ENCODE measurements at places on chromosomes 5 and 9.

DNA sequence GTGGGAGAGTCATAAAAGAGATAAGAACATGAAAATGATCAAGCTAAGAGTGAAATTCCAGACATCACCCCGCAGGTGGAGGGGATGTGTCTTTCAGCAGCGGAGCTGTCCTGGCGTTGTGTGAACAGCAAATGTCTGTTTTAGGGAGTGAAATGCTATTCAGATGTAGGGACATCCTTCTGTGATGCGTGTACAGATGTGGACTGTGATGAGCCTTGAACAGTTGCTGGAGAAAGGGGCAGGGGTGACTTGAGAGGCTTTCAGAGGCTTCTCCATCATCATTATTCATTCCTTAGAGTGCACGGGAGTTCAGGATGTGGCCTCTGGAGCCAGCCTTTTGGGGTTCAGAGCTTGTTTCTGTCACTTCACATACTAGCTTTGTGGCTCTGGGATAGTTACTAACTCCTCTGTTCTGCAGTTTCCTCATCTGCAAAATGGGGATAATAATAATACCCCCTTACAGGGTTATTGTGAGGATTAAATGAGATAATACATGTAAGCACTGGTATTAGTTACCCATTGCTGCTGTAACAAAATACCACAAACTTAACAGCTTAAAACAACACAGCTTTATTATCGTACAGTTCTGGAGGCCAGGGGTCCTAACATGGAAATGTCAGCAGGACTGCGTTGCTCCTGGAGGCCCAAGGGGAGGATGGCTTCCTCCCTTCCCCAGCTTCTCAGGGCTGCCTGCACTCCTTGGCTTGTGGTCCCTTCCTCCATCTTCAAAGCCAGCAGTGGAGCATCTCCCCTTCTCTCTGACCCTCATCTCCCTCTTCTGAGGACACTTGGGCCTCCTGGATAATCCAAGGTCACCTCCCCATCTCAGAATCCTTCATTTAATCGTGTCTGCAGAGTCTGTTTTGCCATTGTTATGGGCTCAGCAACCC is 9.4 kb downstream of the TRAF1 start:
- no peak for DNase-seq

DNA sequence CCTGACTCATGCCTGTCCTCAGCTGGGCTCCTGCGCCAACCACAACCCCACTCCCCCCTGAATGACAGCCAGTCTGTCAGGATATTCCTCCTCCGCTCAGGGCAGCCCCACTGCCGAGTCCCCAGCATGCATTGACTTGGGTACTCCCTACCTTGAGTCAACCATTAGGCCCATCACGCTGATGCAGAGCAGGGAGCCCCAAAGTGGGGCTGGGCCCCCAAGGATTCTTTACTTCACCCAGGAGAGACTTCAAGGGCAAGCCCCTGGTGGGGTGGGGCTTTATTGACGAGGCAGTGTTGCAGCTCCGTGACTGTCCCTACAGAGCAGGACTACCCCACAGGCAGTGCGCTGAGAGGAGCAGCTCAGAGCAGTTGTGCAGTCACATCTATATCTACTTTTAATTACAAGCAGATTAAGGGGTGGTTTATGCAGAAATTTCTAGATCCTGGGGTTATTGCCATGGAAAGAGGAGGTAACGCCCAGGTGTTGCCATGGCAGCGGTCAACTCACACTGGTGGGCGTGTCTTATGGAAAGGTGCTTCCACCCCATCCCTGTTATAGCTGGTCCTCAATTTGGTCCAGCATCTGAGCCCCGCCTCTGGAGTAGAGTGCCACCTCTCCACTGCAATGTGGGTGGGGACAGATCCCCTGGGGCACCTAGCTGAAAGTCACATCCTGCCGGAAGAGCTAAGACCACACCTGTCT is 32.1 kb upstream of the FCN1 start:
- DNase-seq = no peak

DNA sequence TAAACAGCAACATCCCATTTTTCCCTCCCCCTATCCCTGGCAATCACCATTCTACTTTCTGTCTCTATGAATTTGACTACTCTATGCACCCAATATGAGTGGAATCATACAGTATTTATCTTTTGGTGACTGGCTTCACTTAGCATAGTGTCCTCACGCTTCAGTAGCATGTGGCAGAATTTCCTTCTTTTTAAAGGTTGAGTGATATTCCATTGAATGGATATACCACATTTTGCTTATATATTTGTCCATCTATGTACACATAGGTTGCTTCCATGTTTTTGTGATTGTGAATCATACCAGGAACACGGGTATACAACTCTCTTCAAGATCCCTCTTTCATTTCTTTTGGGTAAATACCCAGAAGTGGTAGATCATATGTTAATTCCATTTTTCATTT is 69.9 kb downstream of the CERT1 start:
- no peak for DNase-seq

GRCh38 chr9:27110181-27110580 is 1.2 kb downstream of the TEK start:
- DNase-seq = no peak

DNA sequence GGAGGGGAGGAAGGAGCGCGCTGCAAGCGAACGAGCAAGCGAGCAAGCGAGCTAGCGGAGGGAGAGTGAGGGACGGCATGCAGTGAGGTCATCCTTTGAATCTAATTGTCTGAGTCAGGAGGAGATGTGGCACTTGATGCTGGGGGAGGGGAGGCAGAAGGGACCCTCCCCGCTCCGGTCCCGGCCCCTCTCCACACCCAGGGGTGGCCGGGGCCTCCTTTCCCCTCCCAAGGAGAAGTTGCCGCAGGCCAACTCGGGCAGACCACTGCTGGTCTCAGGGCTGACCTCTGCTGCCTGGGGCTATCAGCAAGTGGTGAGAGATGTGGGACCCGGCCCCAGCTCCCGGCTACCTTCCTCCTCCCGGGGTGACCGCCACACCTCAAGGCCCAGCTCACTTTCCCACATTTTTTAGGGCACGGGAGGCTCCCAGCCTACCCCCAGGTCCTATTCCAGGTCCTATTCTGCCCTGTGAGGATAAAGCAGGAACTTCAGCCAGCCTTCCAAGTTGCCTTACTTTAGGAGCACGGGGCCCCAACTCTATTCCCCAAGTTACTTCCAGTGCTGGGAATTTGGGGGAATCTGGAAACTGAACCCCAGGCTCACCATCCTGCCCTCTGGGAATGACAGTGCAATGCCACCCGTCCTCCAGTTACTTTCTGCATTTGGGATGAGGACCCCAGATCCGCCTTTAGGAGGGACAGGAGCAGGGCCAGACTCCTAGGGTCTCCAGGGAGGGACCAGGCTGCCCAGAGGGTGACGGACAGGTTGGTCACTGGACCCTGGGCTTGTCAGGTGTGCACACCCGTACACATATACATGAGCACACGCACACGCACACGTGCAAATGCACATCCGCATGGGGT is 11.1 kb downstream of the CNTFR start:
- no peak for DNase-seq

DNA sequence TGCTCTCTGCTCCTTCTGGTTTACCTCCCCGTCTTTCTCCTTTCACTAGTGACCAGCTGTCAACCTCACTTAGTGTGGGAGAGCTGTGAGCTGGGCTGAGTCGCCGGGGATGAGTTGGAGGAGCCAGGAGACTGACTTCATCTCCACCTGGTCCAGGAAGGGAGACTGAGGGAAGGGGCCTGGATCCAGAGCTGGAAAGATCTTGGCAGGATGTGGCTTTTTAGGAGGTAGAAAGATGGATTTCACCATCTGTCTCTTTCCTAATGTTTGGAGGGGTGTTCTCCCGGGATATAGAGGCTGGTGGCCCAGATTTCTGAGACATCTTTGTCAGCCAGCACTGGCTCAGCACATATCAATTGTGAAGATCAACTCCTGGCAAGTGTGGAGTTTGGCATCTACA is 37.1 kb upstream of the TNC start:
- no peak for DNase-seq

GRCh38 chr5:6592601-6593000 is 40.2 kb downstream of the NSUN2 start:
- DNase-seq = no peak

GRCh38 chr5:8457187-8458037 is 588.5 kb downstream of the MTRR start:
- DNase-seq = peak; percentile 87

DNA sequence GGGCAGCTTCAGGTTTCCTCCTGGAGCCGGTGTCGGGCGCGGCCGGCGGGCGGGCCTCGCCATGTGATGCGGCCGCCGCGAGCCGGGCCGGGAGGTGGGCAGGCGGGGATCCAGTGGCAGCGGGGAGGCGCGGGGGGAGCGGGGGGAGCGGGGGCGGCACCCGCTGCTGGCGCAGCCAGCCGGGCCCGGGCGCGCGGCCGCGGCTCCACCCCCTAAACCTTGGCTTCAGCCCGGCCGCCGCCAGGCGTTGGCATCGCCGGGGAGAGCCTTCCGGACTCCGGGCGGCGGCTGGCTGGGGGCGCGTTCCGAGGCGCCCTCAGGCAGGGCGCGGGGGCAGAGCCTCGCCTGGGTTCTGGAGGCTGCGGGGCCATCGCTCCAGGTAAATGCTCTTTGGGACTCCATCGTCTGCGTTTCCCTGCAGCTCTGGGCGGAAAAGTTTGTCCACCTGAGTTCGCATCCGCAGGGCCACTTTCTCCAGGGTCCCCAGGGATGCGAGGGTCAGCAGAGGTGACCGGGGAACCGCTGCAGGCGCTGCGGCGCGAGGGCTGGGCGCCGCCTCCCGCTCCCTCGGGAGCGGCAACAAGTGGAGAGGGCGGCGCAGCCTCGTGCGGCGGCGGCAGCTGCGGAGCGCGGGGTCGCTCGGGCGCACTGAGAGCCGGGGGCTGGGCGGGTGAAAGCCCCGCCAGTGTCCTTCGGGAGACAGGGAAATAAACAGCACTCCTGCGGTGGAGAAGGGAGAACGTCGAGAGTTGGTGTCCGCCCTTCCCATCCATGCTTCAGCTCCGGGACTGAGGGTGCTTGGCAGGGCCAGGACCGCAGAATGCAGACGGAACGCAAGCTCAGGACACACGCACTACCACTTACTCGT is at the start of gene ARHGEF28:
Gene ARHGEF28, plus strand, starts transcription at position 253 of the 868 bp plus-strand sequence. CDS start 58,656 bp downstream, outside the sequence.
- peak; percentile 43 for DNase-seq

DNA sequence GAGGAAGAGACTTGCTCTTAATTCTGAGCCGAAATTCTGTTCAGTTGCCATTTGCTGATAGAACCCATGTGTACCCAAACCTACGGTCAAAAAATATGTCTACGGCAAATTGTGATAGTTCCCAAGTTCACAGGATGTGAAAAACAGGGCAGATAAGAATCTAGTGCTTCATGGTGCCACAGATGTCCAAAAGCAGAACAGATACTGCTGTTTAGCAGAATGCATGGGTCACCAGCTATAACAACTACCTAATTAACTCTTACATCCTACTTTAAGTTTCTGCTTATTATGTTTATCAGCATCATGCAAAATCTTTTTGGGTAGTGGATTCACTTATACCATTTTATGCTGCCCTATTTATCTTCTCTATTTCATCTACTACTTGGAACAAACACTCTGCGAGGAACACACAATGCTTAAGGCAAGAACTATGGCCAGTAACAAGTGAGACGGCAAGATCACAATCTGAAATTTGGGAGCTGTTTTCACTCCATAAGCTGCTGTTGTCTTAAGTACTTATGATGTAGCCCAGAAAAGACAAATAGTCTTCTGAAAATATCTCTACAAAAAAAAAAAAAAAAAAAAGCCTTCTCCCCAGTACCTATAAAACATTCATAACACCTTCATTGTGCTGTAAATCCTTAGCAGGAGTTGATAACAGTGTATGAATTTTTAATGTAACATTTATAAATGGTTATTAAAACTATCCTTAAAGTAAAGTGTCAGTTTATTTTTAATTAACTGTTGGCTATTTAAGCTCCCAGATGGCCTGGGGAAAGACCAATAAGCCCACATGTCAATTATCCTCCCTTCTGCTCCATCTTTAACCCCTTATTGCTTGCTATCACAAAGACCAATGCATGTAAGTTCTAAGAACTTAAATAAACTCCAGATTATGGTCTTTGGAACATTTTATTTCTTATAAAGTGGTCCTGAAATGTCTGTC is 232.3 kb downstream of the TLR4 start:
- no peak for DNase-seq

DNA sequence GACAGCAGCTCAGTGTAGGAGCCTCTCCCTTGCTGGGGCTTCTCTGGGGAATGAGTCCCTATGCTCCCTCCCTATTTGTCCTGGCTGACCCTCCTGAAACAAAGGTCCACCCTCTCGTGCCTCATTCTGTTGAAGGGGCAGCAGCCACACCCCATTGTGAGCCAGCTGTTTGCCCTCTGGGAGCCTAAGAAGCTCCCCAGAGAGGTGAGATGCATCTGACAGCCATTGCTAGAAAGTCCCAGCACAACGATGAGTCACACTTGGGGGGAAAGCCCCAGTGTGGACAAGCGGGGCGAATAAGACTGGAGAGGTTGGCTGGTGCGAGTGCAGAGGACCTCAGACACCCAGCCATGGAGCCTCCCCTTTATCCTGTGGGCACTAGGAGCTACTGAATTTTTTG is 101.4 kb downstream of the PPARGC1B start:
- peak; percentile 50 for DNase-seq

DNA sequence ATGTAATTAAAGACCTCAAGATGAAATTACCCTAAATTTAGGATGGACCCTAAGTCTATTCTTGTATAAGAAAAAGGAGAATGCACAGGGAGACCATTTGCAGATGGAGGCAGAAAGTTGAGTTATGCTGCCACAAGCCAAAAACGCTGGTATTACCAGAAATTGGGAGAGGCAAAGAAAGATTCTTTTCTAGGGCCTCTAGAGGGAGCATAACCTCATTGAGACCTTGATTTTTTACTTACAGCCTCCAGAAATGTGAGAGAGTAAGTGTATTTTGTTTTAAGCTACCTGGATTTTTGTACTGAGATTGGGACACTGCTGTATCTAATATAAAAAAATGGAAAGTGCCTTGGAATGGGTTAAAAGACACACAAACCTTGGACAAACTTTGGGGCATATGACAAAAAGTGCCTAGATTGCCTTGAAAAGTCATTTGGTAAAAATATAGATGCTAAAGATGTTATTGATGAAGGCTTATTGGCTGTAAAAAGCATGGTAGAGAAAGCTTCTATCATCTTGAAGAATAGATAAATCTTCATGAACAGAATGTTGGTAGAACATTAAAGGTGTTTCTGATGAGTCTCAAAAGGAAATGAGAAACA is 174.7 kb upstream of the PRDM9 start:
- DNase-seq = no peak

- no peak for DNase-seq
Measured at GRCh38 chr5:54317511-54318260, 7.3 kb upstream of the ARL15 start.

DNA sequence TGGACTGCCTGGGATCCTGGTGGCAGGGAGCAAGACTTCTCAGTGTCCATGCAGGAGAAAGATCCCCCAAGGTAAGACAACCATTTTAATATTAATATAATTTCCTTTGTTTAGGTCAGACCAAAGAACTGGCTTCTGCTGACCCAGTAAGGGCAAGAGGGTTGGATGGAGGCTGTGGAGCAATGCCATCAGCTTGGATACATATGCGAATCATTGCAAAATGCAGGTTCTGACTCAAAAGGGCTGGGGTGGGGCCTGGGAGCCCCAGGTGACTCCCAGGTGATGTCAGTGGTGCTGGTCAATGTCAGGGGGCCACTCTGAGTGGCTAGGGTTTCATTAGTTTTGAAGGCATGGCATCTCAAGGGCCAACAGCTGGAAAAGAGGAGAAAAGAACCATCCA is 88.9 kb upstream of the PANK3 start:
- no peak for DNase-seq

- no peak for DNase-seq
Measured at GRCh38 chr9:122053064-122053463, 40.0 kb downstream of the TTLL11 start.

Measured in activated T-cell treated with anti-CD3 and anti-CD28 coated beads, Interleukin-2, amount 50 U/mL, for 24 hours (primary cell).